Right ventricle myocardium inferior (tissue), 1 donor: ENCODE measurements at places on chromosomes 12 and 14. TPM values are rescaled to one million over a fixed set of nuclear protein-coding genes. Genes with fewer than 3 reads are reported as not detected.

TAS2R13 gene
- total RNA-seq = 0.43 TPM

ADAMTS20 gene
- total RNA-seq = not detected

- no peak for DNase-seq
Observed at GRCh38 chr12:1069846-1070245, 78.8 kb downstream of the ERC1 start.

GRCh38 chr14:61151251-61151650, 129.9 kb downstream of the TMEM30B start:
- DNase-seq = no peak

ESRRB gene
- total RNA-seq = 2.9 TPM

GRCh38 chr14:70654632-70655031, 12.9 kb downstream of the TTC9 start:
- no peak for DNase-seq

- no peak for DNase-seq
Observed at GRCh38 chr12:107144990-107145389, 51.6 kb upstream of the CRY1 start.

GSG1 gene
- total RNA-seq = not detected

- DNase-seq = no peak
Observed at GRCh38 chr14:26276757-26277156, 321.1 kb downstream of the NOVA1 start.

TDRD9 gene
- total RNA-seq = 2.5 TPM
